ENCODE measurements at places on chromosomes 6 and 20.

DNA sequence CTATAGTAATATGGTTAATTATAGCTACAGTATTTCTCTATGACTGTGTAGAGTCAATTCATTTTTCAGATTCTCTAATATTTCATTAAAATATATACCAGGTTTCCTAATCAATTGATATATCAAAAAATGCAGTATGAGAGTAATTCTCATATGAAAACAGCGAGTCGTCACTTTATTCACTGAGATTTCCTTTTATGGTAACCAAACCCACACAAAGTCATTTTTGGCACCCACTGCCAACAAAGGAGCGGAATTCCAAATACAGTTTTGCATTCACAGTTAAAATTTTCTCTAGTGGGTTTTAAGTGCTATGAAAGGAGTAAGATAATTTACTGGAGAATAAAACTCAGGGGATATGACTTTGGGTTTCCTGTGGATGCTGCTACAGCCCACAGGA, 163.8 kb downstream of the HIVEP2 start:
- DNase-seq: no peak

DNA sequence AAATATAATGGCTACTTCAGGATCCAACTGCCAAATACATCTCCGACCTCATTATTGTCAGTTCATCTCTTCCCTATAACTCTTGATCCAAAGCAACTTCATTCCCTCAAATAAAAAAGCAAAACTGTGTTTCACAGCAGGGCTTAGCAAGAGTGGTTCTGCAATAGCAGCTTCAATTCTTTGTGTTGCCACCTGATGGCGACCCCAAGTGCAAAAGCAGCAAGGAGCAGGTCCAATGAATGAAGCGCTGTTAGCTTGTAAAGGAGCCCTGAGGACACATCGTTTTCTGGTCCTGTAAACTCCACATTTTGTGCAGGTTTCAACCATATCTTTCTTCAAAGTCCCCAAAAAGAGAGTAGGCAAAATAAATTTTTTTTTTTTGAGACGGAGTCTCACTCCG, 19.6 kb downstream of the RTN4IP1 start:
- peak; percentile 37 for DNase-seq

DNA sequence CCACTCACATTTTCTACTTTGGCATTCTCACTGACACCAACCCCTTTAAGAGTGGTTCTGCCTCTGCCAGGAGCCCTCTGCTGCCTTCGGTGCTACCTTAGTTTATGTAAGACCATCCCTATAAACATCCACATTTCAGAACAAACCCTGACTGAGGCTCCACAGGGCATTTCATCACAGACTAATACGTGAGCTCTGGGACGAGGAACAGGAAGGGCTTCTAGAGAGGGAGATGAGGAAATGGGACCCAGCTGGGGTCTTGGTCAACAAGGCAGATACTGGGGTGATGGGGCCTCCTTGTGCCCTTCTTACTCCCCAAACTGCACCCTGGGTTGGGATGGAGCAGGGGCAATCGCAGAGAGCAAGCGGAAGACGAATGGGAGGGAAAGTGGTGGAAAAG, 86.5 kb upstream of the FYN start:
- no peak for DNase-seq

- DNase-seq: peak; percentile 48
These were observed 92.4 kb downstream of the NCR2 start for GRCh38 chr6:41427642-41428335.

GRCh38 chr6:28940294-28940857, 16.6 kb upstream of the TRIM27 start:
- DNase-seq: peak; percentile 34

Measured in glutamatergic neuron (in vitro differentiated cells).